ENCODE measurements at places on chromosomes 3 and 15.

DNA sequence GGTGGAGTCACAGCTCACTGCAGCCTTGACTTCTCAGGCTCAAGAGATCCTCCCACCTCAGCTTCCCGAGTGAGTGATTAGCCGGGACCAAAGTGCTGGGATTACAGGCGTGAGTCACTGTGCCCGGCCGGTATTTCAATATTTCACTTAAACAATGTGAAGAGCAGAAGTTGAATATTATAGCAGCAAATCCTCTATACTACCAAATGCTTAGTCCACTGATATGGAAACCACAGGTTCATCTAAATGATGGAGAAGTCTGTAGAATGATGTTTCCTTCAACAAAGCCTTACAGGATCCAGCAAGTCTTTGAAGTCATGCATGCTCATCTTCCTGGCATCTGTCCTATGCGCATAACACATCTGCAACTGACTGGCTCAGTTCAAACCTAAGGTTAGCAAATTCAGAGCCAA lies 20.3 kb upstream of the UACA start:
- DNase-seq: no peak

GRCh38 chr3:116339441-116340028 lies 105.8 kb downstream of the LSAMP start:
- no peak for DNase-seq

- DNase-seq: no peak
These were observed 11.1 kb downstream of the UACA start for GRCh38 chr15:70752193-70752635.

DNA sequence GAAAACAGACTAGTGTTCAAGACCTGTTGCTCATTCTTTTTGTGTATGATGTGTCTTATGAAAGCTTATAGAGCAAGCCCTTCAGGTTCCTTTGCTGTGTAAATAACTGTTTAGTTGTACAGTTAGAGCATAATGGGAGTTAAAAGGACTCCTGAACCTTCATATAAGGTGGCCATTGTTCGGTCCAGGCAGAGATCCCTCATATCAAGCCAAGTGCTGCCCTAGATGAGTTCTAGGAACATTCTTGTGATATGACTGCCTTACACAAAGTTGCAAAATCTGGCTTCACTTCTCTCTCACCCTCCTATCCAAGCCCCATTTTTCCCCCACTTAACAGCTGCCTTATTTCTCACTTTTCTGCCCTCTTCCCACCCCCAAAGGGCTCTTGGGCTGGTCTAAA lies 26.9 kb downstream of the GYG1 start:
- DNase-seq: no peak

Data from stimulated activated CD8-positive, alpha-beta memory T cell treated with anti-CD3 and anti-CD28 coated beads, Interleukin-7, amount 100 ng/mL, for 4 hours (primary cell).